CMK (cell line): ENCODE measurements at places on chromosomes 11 and 22.

DNA sequence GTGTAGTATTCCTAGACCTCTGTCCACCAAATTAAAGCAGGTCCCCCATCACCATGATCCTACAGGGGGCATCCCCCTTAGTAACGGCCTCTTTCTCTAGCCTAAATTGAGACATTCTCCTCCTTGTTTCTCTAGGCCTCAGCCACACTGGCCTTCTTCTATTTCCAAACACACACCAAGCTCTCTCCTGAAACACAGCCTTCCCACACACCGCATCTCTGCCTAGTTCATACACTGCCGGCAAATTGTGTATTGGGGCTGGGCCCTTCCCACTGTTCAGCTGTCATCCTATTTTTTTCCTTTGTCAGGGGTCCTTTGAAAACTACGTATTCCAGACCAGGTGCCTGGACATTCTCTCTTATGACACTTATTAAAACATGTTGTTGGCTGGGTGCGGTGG, 11.5 kb upstream of the VPREB1 start:
- DNase-seq: no peak

DNA sequence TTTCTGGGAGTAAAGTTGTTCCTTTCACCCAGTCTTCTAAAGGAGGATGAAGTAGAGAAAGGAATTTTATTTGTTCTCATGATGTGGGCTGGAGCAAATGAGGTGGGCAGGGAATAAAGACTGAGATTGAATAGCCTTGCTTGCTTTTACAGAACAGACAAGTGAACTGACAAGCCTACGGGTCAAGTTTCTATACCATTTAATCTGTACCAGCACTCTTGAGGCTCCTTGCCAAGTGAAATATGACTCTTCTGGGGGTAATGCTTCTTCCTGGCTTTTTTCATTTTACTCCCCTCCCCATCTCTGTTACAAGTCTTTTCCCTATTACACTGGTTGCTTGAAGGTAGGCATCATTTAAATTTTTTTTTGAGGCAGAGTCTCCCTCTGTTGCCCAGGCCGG, 54.8 kb downstream of the CSTPP1 start:
- no peak for DNase-seq

GRCh38 chr11:75836417-75836816, 21.4 kb downstream of the UVRAG start:
- no peak for DNase-seq

- DNase-seq: no peak
These were observed 94.4 kb downstream of the ARHGAP8 start for GRCh38 chr22:44846726-44847275.

GRCh38 chr11:32006799-32007388, 84.0 kb upstream of the RCN1 start:
- peak; percentile 11 for DNase-seq

DNA sequence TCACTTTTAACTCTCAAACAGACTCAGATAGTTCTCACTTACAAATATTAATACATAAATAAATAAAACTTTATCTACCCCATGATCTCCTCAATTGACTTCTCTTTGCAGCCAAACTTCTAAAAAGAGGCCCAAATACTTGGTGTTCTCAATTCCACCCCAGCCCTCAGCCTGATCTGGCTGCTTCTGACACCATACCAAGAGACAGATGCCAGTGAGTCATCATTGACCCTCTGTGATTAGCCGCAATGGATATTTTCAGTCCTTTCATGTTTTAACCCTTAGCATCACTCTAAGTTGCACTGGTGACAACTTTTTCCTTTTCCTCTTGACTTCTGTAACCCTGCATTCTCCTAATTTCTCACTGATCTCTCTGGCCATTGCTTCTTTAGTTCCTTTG, 184.1 kb upstream of the ARHGAP20 start:
- no peak for DNase-seq

- DNase-seq: no peak
These were observed 72.6 kb upstream of the GDPD4 start for GRCh38 chr11:77374108-77374507.

DNA sequence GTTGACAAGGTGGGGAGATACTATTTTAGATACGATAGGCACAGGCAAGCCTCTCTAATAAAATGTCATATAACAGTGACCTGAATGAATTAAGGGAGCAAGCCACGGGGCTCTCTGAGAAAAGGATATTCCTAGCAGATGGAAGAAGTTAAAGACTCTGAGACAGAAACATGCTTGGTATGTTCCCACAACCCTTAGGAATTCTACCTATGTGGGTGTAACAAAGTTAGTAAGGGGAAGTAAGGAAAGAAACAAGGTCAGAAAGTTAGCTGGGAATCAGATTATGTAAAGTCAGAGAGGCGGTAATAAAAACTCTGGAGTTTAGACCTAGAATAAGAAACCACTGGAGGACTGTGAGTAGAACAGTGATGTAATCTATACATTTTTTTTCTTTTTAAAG, 59.7 kb upstream of the GDPD4 start:
- no peak for DNase-seq

- DNase-seq: no peak
These were observed 22.2 kb downstream of the DKK3 start for GRCh38 chr11:11985954-11986949.
